ENCODE measurements at places on chromosomes 7 and 10.

DNA sequence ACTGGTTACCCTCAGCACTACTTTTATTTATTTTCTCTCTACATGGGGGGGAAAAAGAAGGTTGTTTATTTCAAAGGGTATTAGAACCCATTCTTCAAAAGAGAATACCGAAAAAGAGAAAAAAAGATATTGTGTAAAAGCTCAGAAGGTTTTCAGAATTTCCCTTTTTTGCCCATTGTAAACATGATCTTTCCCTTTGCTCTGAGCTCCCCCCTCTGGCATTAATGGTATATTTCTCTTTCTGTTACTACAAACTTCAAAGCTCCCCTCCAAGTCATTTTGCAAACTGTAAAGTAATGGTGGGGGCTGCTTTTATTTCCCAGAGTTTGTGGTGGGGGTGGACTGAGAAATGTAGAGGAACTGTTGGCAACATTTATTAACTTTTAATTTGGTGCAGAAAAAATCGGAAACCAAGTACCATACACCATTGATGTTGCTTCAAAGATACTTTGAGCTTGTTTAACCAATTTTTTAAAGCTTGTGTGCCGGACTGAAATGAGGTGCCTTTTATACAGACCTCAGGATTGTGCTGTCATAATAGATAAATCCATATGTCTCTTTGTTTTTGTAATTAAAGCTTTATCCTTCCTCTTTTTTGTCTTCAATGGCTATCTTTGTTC lies 181.5 kb downstream of the EXOC4 start:
- ATAC-seq, result no peak

DNA sequence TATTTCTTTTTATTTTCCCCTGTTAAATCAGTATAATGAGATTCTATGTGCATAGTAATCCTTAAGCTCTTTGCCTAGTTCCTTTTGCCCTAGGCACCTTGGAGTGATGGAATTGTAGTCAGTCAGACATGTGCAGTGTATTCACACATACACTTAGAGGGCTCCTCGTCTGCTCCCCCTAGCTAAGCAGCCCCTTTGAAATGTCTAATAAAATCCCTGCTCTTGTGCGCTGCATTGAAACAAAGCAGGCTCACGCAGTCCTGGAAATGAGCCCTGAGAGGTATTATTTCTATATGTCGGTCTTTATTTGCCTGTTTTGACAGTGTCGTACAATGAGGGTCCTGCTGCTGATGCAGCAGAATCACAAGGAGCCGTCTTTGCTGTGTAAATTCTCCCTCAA lies 258.7 kb downstream of the AUTS2 start:
- ATAC-seq, result no peak

DNA sequence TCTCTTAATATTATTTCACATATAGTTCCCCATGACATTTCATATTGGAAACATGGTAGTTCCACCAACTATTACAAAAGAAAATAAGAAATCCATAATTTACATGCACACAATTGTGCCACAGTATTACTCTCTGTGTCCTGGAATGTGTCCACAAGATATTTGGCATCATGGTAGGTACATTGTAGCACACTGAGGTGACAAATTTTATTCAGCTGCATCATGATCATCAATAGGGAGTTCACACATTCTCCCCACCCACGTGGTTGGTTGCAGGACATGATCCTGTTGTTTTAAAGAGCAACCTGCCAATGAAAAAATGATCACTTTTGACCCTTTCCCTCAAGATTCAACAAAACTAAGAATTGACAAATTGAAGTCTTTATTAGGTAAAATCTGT lies 67.1 kb upstream of the HECTD2 start:
- ATAC-seq, result no peak

GRCh38 chr7:122886357-122887081 lies at the start of gene CADPS2:
Gene CADPS2, minus strand, starts transcription at chr7:122886460. Its CDS starts 123 bp downstream, at chr7:122886337.
- ATAC-seq, result peak; percentile 19

DNA sequence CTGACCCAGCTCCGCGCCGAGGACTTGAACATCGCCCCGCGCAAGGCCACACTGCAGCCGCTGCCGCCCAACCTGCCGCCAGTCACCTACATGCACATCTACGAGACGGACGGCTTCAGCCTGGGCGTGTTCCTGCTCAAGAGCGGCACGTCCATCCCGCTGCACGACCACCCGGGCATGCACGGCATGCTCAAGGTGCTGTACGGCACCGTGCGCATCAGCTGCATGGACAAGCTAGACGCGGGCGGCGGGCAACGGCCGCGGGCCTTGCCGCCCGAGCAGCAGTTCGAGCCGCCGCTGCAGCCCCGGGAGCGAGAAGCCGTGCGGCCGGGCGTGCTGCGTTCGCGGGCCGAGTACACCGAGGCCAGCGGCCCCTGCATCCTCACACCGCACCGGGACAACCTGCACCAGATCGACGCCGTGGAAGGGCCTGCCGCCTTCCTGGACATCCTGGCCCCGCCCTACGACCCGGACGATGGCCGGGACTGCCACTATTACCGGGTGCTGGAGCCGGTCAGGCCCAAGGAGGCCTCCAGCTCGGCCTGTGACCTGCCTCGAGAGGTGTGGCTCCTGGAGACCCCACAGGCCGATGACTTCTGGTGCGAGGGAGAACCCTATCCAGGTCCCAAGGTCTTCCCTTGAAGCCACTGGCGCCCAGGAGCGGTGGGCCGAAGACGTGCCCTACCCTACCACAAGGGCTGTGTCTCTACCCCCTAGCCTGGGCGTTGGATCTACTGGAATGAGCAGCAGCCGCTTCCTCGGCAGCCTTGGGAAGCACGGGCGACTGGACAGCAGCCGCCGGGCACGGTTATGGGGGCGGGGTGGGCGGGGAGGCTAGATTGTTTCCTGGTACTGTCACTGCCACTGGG lies 945 bp downstream of the ADO start:
- peak; percentile 20 for ATAC-seq

- ATAC-seq, result peak; percentile 93
Observed at GRCh38 chr7:67019562-67020390, 23.1 kb downstream of the TYW1 start.

GRCh38 chr7:36509962-36510361 lies 120.3 kb downstream of the ANLN start:
- ATAC-seq, result no peak

DNA sequence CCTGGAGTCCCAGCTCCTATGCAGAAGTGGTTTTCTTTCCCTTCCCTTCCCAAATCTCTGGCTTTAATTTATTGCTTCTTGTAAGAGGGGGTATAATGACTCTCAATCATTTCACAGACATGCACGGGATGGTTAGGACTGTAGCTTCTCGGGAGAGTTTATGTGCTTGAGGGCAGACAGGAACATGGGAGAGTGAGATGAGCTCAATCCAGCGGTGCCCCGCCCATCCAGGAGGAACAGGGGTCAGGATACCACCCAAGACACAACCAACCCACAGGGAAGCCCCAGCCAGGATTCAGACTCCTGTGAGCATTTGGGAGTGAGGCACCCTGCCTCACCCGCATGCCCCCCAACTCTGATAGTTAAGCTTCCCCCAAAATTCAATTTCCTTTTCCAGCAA lies 33.7 kb upstream of the GATAD1 start:
- ATAC-seq, result no peak

GRCh38 chr10:78771808-78772455 lies 296.8 kb upstream of the ZMIZ1 start:
- ATAC-seq, result no peak

DNA sequence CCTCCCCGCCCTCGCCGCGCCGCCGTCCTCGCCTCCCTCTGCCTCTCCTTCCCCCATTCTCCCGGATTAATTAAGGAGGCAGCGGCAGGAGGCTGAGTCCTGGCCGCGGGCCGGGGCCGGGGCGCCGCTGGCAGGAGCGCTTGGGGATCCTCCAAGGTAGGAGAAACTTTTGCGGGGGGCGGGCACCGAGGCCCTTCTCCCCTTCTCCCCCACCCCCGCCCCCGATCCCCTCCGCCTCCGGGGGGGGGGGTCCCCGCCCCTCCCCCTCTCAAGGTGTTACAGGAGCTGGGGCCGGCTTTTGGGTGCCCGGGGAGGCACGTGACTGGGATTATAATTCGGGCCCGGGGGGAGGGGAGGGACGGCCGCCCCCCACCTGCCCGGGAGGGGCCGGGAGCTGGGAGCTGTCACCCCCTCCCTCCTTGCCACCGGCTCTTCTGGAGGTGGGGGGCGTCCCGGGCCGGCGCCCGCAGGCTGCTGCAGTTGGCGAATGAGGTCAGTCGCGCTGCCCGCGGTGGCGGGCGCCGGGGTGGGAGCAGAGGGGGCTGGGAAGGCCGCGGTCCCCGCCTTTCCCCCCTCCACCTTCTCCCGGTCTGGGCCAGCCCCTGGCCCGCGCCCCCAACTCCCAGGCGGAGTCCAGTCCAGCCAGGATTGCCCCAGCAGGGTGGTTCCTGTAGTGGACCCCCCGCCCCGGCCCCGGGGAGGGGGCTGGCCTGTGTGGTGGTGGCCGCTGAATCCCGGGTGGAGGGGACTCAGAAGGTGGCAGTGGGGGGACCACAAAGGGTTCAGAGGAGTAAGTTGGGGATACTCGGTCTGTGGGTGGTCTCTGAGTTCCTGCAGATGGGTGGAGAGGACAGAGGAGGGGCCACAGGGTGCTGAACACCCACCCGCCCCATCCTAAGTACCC lies 567 bp downstream of the GTF2IRD1 start:
- no peak for ATAC-seq

DNA sequence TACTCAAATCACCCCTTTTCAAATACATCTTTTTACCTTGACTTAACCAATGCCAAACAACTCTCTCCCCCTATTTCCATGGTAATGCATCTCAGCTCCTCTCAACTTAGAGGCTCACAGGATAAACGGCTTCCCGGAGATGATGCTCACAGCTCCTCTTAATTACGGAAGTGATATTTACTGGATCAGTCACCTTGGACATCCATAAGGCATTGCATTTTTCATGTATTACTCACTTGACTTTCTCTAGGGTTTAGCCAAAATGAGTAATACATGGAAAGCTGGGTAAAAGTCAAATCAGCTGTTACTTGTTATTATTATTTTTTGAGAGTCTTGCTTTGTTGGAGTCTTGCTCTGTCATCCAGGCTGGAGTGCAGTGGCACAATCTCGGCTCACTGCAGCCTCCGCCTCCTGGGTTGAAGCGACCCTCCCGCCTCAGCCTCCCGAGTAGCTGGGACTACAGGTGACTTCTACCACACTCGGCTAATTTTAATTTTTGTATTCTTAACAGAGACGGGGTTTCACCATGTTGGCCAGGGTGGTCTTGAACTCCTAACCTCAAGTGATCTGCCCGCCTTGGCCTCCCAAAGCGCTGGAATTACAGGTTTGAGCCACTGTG lies 73.3 kb upstream of the RHEB start:
- no peak for ATAC-seq

DNA sequence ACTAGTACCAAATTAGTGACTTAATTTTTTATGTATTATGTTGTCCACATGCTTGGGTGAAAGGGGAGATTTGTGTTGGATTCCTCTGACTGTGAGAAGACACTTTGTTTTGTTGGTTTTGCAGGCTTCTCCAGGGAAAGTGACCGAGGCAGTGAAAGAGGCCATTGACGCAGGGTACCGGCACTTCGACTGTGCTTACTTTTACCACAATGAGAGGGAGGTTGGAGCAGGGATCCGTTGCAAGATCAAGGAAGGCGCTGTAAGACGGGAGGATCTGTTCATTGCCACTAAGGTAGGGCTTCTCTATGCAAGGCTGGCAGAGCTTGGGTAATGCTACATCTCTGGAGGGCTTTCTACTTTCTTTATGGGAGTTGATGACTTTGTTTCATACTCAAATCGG lies 4.5 kb downstream of the AKR1E2 start:
- ATAC-seq, result no peak

DNA sequence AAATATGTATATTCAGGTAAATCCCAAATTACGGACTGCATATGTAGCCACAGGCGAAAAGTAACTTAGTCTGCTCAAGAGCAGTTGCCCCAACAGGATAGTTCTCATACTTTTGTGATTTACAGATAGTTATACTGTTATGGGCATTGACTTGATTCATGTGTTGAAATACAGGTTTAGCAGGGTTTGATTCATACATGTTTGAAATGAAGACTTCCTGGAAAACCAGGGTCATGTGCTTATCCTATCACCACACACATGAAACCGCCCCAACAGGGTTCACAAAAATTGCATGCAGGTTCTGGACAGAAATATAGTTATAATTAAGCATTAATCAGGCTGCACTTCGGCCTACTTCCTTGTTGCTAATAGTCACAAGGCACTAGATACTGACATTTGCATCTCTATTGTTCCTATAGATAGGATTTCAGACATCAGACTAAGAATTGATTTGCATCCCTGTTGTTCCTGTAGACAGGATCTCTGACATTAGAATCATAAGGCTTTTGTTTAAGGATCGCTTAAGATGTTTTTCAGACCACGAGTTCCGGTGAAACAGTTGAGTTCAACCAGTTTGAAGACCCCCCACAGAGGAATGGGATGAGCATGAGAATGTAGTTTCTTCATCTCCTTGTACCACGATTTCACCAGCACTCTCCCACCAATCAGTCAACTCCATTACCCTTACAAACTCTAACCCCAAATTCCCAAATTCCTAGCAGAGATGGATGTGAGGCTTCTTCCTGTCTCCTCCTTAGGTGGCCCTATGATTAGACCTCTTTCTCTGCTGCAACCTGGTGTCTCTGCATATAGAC lies 2.0 kb upstream of the ZNF398 start:
- ATAC-seq, result no peak

DNA sequence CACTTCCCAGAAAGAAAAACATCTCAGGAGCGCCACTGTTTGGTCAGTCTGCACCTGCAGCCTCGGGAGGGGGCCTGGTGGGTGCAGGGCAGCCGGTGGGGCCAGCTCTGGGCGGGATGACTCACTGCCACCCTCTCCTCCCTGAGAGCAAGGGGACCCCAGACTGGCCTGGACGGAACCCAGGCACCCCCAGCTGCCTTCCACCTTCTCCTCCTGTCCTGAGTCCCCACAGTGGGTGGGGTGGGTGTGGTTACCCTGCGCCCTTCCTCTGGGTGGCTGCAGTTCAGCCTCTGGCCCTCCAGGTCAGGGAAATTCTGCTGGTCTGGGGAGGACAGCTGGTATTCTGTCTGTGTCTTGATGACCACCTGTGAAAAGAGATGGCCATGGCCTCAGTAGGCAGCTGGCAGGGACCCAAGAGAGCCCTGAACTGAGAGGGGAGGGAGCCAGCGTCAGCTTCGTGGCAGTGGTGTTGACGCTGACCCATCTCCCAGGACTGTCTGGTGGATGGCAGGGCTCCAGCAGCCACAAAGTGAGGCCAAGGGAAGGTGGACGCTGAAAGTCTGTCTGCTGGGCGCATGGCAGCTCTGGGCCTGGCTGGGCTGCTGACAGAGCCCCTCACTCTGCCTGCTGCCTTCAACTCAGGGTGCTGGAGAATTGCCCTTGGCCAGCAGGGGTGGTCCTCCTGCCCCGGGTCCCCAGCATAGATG lies 8.9 kb downstream of the CALY start:
- ATAC-seq, result no peak

GRCh38 chr10:121281576-121281975 lies 316.7 kb downstream of the FGFR2 start:
- no peak for ATAC-seq
